Activated CD4-positive, alpha-beta T cell treated with anti-CD3 and anti-CD28 coated beads, Interleukin-2, amount 10 ng/mL, durations not matched to agents 24 days and 14 days (primary cell): ENCODE measurements at places on chromosomes 12 and 14. TPM values are rescaled to one million over a fixed set of nuclear protein-coding genes. Genes with fewer than 3 reads are reported as not detected.

Gene GLIPR1L2
- 0.36 TPM in 1 of 2 replicates, not detected in the other for total RNA-seq

Gene MED6
- total RNA-seq: 57.0 and 59.7 TPM in 2 replicates

- H3K4me1 ChIP-seq: no peaks in the 10 kb centered on the region
- no peak overlapping the region for H3K27ac ChIP-seq
- no peaks in the 10 kb centered on the region for H3K27me3 ChIP-seq
- DNase-seq: no peak
These were observed 14.7 kb downstream of the ZNF641 start for GRCh38 chr12:48336061-48336460.

Gene CPNE8
- total RNA-seq: 5.5 and 9.8 TPM in 2 replicates

GRCh38 chr14:54976316-54976715, 50.6 kb downstream of the WDHD1 start:
- DNase-seq: no peak
- peaks cover 27% of the 10 kb centered on the region for H3K36me3 ChIP-seq
- H3K4me1 ChIP-seq: peaks cover 6% of the 10 kb centered on the region
- H3K27me3 ChIP-seq: no peaks in the 10 kb centered on the region
- H3K27ac ChIP-seq: no peak overlapping the region

GRCh38 chr14:39768589-39768988, 336.4 kb upstream of the FBXO33 start:
- no peak overlapping the region for H3K27ac ChIP-seq
- no peaks in the 10 kb centered on the region for H3K4me1 ChIP-seq
- H3K4me3 ChIP-seq: no peak overlapping the region
- H3K27me3 ChIP-seq: no peaks in the 10 kb centered on the region

Gene GPR84
- total RNA-seq: 1.5 TPM in 2 replicates

GRCh38 chr12:121061831-121062230, 22.8 kb upstream of the OASL start:
- no peak overlapping the region for H3K27ac ChIP-seq
- peaks cover 22% of the 10 kb centered on the region for H3K4me1 ChIP-seq
- no peak overlapping the region for H3K4me3 ChIP-seq
- H3K36me3 ChIP-seq: no peaks in the 10 kb centered on the region

GRCh38 chr12:120536064-120536791, 2.1 kb downstream of the RNF10 start:
- H3K36me3 ChIP-seq: peaks cover 46% of the 10 kb centered on the region
- no peaks in the 10 kb centered on the region for H3K27me3 ChIP-seq
- peak overlapping the region; percentile 96 for H3K4me3 ChIP-seq

Gene TC2N
- 18.6 and 19.3 TPM in 2 replicates for total RNA-seq

GRCh38 chr12:106499628-106500027, 83.2 kb upstream of the RFX4 start:
- DNase-seq: no peak
- H3K4me3 ChIP-seq: no peak overlapping the region
- no peak overlapping the region for H3K27ac ChIP-seq

DNA sequence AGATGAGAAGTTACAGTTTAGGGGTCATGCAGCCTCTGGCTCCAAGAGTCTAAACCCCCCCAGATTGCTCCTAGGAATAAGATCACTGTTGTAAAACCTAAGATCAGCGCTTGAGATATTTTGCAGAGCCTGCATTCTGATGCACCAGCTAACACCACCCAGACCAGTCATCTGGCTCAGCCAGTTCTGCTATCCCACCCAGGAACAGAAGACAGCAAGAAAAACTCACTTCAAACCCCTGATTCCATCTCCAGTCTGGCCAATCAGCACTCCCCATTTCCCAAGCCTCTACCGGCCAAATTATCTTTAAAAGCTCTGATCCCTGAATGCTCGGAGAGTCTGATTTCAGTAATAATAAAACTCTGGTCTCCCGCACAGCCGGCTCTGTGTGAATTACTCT, 158.6 kb downstream of the ZNF664 start:
- H3K27ac ChIP-seq: no peak overlapping the region
- no peak for DNase-seq
- no peaks in the 10 kb centered on the region for H3K36me3 ChIP-seq

- no peak overlapping the region for H3K4me3 ChIP-seq
- peaks cover 12% of the 10 kb centered on the region for H3K36me3 ChIP-seq
- H3K4me1 ChIP-seq: no peaks in the 10 kb centered on the region
- no peak overlapping the region for H3K27ac ChIP-seq
These were observed 53.9 kb upstream of the PWP1 start for GRCh38 chr12:107631715-107632114.

- no peaks in the 10 kb centered on the region for H3K36me3 ChIP-seq
- no peak overlapping the region for H3K4me3 ChIP-seq
- H3K27me3 ChIP-seq: peaks cover 5% of the 10 kb centered on the region
These were observed 203.0 kb downstream of the SNAPC1 start for GRCh38 chr14:61965030-61965745.

GRCh38 chr14:77181603-77182437, at the start of gene TMEM63C:
Gene TMEM63C, plus strand, starts transcription at chr14:77181798. Its CDS starts 37,016 bp downstream, at chr14:77218814.
- no peaks in the 10 kb centered on the region for H3K36me3 ChIP-seq
- peak within 1 kb of the TSS; percentile 56 for H3K27ac ChIP-seq
- DNase-seq: peak; percentile 83

- no peaks in the 10 kb centered on the region for H3K4me1 ChIP-seq
- peaks cover 10% of the 10 kb centered on the region for H3K27me3 ChIP-seq
- no peak overlapping the region for H3K27ac ChIP-seq
- no peaks in the 10 kb centered on the region for H3K36me3 ChIP-seq
These were observed 105.8 kb upstream of the SINHCAF start for GRCh38 chr12:31431721-31432240.

Gene PARP11
- 11.4 and 14.8 TPM in 2 replicates for total RNA-seq

GRCh38 chr12:32988982-32989381, 92.4 kb upstream of the PKP2 start:
- H3K36me3 ChIP-seq: no peaks in the 10 kb centered on the region
- no peak overlapping the region for H3K27ac ChIP-seq
- H3K4me1 ChIP-seq: no peaks in the 10 kb centered on the region
- no peak for DNase-seq

Gene PLA2G1B
- not detected in 2 replicates for total RNA-seq

DNA sequence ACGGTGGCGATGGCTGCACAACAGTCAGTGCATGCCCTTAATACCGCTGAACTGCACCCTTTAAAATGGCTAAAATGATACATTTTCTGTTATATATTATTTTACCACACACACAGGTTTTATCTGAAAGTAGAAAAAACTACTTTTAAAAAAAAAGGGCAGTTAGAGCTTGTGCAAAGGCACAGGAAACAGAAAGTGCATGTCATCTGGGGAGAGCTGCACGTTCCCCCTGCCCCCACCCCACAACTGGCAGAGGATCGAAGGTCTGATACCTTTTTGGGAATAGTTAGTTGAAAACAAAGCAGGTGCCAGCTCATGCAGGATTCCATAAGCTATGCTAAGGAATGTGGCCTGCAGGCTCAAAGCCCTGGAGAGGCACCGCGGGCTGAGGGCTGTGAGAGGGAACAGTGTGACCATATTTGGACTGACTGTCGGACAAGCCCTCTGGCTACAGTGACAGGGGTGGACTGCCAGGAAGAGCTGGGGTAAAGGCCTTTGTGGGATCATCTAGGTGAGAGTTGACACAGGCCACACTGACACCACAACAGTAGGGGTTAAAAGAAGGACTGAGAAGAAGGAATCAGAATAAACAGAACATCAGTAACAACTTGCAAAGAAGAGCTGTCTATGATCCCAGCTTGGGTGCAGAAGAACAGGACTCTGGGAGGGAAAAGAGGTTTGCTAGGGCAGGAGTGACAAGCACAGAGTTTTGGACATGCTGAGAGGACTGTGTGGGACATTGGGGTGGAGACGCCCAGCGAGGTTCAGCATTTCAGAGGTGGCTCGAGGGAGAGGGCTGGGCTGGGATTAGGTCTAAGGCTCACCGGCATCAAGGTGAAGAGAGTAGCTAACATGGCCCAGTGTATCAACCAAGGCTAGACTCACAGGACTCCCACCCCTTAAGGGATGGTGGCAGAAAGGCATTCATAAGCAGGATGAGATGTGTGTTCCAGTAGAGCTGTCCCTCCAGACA, 54.6 kb downstream of the ACTN1 start:
- no peak for DNase-seq
- H3K4me1 ChIP-seq: peaks cover 27% of the 10 kb centered on the region
- H3K36me3 ChIP-seq: peaks cover 21% of the 10 kb centered on the region
- H3K4me3 ChIP-seq: no peak overlapping the region

- H3K27ac ChIP-seq: no peak overlapping the region
- DNase-seq: no peak
- H3K4me3 ChIP-seq: no peak overlapping the region
- peaks cover 4% of the 10 kb centered on the region for H3K27me3 ChIP-seq
- no peaks in the 10 kb centered on the region for H3K4me1 ChIP-seq
These were observed 80.8 kb downstream of the PRIMA1 start for GRCh38 chr14:93707475-93707874.

DNA sequence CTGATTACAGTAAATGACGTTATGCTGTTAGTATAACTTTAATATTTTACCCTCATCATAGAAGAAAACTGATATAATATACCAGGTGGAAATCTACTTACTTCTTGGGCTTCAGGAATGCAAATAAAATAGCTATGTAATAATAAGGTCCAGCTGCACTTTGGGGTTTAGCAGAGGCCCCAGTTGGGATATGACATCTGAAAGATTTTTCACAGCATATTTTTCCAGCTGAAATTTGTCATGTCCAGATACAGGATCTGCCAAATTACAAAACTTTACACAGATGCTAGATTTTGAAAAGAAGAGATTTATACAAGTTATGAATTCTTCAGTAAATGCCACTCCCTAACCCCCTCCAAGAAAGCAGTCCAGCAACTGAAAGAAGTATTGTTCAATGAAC, 29.2 kb upstream of the DCN start:
- H3K4me3 ChIP-seq: no peak overlapping the region
- H3K27ac ChIP-seq: no peak overlapping the region
- no peaks in the 10 kb centered on the region for H3K4me1 ChIP-seq
- H3K36me3 ChIP-seq: no peaks in the 10 kb centered on the region

Gene IRF9
- total RNA-seq: 138 and 159 TPM in 2 replicates

DNA sequence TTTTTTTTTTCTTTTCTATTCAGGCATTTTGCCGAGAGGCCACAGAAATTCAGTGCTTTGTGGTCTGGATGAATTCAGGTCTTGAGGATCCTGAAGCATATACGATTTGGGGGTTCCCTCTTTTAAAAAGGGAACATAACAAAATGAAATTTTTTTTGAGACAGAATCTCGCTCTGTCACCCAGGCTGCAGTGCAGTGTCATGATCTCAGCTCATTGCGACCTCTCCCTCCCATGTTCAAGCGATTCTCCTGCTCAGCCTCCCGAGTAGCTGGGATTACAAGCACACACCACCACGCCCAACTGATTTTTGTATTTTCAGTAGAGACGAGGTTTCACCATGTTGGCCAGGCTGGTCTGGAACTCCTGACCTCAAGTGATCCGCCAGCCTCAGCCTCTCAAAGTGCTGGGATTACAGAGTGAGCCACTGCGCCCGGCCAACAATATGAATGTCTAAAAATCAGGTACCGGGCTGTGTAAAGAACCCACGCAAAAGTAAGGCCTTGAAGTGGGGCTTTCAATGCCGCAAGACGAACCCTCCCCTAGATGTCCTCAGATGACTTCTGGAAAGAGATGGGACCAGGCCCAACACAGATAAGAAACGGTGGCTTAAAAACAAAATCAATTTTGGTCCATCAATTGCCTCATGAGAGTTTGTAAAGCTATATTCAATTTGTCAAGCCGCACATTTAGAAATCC, 30.0 kb downstream of the TESC start:
- H3K4me3 ChIP-seq: no peak overlapping the region
- H3K36me3 ChIP-seq: peaks cover 7% of the 10 kb centered on the region
- no peak for DNase-seq
- no peaks in the 10 kb centered on the region for H3K27me3 ChIP-seq

DNA sequence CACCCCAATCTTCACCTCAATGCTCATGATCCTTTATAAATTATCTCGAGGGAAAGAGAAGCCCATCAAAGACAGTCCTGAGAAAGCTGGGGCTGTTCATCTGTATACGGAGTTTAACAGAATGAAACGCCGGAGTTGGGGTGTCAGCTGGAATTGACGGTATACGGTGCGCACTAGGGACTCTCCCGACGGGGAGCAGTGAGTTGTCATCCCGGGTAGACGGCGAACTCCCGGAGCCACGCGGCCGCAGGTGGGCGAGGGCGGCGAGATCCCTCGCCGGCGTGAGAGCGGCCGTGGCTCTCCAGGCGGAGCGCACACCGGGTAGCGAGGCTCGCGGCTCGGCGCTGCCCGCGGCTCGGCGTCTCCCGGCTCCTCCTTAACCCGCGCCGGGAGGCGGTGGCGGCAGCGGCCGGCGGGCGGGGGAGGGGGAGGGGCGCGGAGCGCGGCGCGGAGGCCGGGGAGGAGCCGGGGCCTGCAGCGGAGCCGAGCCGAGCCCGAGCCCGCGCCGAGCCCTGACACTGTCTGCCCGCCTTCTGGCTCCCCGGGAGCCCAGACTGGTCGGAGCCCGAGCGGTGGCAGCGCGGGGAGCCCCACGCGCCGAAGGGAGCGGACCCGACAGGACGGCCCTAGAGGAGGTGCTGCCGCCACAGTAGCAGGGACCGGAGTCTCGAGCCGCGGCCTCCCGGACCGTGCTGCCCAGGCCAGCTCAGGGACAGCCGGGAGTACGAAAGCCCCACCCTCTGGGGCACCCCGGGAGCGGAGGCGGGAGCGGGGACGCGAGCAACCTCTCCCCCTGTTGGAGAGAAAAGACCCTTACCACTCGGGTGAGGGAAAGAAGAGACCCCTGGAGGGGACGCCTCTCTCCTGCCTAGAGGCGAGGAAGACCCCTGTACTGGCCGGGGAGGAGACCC, at the start of gene FOXJ2:
TSS of gene FOXJ2 (plus strand) at position 475 of the 911 bp plus-strand sequence. CDS start 7,117 bp downstream, outside the sequence.
- H3K27ac ChIP-seq: peak within 1 kb of the TSS; percentile 85
- peak; percentile 93 for DNase-seq
- H3K4me1 ChIP-seq: peaks cover 49% of the 10 kb centered on the region
- peaks cover 10% of the 10 kb centered on the region for H3K36me3 ChIP-seq

- no peaks in the 10 kb centered on the region for H3K27me3 ChIP-seq
- H3K36me3 ChIP-seq: peaks cover 2% of the 10 kb centered on the region
- no peak overlapping the region for H3K4me3 ChIP-seq
- H3K4me1 ChIP-seq: peaks cover 2% of the 10 kb centered on the region
- no peak overlapping the region for H3K27ac ChIP-seq
These were observed 9.5 kb upstream of the AJUBA start for GRCh38 chr14:22991852-22992251.

Gene NINJ2
- total RNA-seq: 4.8 and 5.5 TPM in 2 replicates

- peak; percentile 88 for DNase-seq
- peaks cover 12% of the 10 kb centered on the region for H3K27me3 ChIP-seq
- H3K4me1 ChIP-seq: peaks cover 29% of the 10 kb centered on the region
- H3K4me3 ChIP-seq: no peak overlapping the region
- no peak overlapping the region for H3K27ac ChIP-seq
These were observed 37.0 kb upstream of the NT5DC3 start for GRCh38 chr12:103877934-103878510.

GRCh38 chr12:106304001-106304421, 1.5 kb downstream of the TCP11L2 start:
- H3K4me3 ChIP-seq: peak overlapping the region; percentile 97
- H3K27me3 ChIP-seq: no peaks in the 10 kb centered on the region
- H3K27ac ChIP-seq: peak overlapping the region; percentile 80
- peak; percentile 69 for DNase-seq
- H3K36me3 ChIP-seq: peaks cover 2% of the 10 kb centered on the region
